ENCODE measurements at places on chromosomes 4 and X.

DNA sequence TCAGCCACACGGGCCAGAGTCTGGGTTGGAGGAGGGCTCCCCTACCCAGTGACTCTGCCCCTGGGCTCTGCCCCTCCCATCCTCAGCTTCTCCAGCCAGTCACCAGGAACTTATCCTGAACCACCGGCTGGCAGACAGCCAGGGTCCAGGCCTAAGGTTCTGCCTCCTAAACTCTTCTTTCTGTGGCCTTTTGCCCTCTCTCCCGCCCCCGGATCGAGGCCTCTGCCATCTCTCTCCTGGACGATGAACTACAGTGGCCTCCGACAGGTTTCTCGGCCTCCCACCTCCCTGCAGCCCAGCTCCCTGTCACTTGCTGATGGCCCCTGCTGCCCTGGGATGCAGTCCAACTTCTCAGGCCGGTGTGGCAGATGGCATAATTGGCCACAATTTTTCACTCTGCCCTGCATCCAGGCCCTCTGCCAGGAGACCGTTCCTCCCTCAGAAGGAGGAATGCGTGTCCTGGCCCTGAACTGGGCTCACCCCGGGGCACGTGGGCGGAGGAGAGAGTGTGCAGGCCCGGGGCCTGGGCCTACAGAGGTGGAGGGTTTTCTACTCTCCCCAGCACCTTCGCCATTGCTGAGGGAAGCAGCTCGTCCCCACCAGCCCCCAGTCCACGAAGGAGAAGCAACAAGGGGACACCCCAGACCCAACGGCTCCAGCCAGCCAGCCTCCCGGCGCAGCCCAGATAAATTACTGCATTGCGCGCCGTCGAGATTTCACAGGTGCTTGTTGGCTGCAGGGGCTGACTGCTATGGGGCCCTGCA, 81.9 kb upstream of the LRPAP1 start:
- no peak for DNase-seq

DNA sequence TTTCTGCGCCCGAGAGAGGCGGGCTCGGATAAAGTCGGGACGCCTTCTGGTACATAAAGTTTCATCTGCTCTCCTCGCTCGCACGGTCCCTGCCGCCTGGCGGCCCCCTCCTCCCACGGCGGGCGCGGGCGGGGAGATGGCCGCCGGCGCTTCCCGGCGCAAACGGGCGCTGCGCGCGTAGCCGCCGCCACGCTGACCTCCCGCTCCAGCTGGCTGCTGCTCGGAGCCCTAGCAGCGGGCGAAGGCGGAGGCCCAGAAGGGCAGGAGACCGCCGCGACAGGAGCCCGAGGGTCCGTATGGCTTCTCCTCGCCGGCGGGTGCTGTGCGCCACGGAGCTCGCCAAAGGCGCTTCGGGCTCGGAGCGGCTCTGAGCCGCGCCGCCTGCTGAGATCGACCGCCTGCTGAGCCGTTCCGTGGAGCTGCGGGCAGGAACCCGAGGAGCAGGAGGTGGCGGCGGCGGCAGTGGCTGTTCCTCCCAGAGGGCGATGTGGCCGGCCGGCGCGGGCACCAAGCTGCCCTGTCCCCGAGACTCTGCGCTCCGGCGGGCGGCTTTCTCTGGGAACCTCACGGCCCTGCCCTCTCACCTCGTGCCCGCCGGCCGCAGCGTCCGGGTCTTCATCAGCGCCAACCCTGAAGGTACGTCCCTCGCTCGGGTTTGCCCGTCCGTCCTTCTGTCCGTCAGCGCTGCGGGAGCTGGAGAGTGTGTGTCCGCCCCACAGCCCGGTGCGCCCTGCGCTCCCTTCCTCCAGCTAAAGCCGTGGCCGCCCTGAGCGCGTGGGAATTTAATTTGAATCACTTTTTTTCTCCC, at the start of gene NWD2:
TSS of gene NWD2 (plus strand) at position 161 of the 808 bp plus-strand sequence. CDS start at position 486, 325 bp downstream.
- no peak for DNase-seq

DNA sequence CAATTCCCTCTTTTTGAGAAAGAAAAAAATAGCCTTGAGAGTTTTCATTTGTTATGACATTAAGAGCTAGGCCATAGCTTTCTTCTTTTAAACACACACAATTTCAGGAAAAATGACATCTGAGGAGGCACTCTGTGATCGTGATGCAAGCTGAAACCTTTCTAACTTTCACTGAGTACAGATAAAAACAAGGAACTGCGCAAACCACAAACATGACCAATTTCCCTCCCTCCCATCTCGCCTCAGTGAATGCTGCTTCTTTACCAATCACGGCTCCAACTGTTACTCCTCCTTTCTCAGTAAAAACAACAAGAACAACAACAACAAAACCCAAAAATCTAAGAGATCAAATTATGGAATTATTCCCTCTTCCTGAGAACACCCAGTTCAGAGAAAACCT, 626.8 kb downstream of the TLL1 start:
- DNase-seq = no peak

DNA sequence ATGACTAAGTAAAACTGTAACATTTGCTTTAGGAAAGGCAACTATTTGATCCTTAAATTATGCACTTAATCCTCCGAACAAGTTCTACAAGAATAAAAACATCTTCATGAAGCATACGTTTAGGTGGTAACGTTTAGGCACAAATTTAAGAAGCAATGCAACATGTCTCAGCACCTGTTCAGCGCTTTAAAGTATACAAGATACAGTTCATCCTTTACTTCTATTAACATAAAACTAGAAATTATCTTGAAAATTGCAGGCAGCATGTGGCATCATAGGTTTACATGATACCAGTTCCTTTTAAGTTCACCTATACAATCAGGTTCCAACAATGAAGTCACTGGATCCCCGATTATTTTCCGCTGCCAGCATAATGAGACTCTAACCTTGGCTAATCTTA, 1.5 kb downstream of the PLA2G12A start:
- no peak for DNase-seq

- DNase-seq = no peak
These were observed 821.0 kb downstream of the C4orf33 start for GRCh38 chr4:129916991-129917390.

DNA sequence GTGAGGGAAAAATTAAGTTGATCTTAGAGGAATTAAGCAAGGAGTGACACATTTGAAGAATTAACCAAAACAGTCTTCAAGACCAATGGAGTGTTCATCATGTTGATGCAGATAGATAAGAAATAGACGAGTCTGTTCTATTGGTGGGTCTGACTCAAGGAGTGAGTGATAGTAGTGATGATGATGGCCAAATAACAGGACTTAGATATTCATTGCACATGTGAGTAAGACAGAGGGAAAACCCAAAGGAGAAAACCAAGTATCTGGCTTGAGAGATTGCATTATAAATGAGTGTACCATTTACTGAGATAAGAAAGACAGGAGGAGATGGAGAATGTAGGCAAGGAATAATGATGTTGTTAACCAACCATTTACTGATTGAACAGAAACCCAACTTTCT, 321.3 kb downstream of the ADGRL3 start:
- DNase-seq = no peak

Data from effector memory CD4-positive, alpha-beta T cell (primary cell).